Vagina (tissue), 2 donors: ENCODE measurements at places on chromosomes 1 and 21. TPM values are rescaled to one million over a fixed set of nuclear protein-coding genes. Genes with fewer than 3 reads are reported as not detected.

Gene OBSCN
- 35.8 TPM for total RNA-seq

Gene RHD
- total RNA-seq, result not detected

Gene NUP210L
- not detected for total RNA-seq

DNA sequence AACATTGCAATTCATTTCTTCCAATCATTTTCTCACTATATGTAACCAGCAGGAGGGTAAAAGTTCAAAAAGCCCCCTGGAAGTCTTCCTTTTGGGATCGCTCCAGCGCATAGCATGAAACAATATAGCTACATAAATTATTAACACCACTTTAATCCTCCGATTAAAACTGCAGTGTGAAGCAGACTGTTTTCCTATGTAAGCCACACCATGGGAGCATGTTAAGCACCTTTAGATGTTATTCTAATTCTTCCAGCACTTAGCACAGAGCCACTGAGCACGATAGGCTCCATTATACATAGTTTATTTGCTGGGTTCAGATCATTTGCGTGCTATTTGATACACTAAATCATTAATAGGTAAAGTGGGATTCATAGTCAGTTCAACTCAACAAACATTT lies 18.4 kb upstream of the GADD45A start:
- no peak for DNase-seq
- H3K4me3 ChIP-seq, result no peak overlapping the region
- H3K36me3 ChIP-seq, result no peaks in the 10 kb centered on the region
- H3K27ac ChIP-seq, result no peak overlapping the region

DNA sequence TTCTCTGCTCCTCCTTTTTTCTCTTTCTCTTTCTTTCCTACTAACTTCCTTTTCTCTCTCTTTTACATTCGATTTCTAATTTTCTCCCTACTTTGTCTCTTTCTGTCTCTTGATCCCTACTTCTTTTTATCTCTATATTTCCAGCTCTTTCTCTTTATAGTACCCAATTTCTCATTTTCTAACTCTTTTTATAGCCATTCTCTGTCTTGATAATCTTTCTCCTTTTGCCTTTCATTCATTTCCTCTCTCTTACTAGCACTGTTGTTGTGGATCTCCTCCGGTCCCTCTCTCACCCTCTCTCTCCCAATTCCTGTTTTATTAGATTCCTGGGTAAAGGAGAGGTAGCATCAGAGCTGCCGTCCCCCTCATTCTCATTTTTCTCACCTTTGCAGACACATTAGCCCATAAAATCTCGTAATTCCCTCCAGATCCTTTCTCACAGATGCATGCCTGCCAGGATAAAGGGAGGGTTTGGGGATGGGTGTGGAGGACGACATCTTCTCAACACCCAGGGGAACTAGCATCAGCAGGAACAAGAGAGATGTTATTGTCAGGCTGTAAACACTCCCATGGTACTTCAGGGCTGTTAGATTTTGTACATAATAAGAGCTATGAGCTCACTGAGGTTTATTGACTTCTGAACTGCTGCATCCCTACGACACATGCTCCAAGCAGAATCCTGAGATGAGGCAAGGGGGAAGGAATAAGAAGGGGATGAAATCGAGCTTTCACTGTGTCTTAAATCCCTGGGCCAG lies 159.0 kb upstream of the GALNT2 start:
- DNase-seq, result no peak
- H3K27me3 ChIP-seq, result no peaks in the 10 kb centered on the region
- H3K4me3 ChIP-seq, result no peak overlapping the region
- H3K27ac ChIP-seq, result no peak overlapping the region
- H3K36me3 ChIP-seq, result no peaks in the 10 kb centered on the region

- H3K36me3 ChIP-seq, result no peaks in the 10 kb centered on the region
- DNase-seq, result no peak
- H3K27me3 ChIP-seq, result no peaks in the 10 kb centered on the region
- no peak overlapping the region for H3K4me3 ChIP-seq
- H3K4me1 ChIP-seq, result peaks cover 32% of the 10 kb centered on the region
Measured at GRCh38 chr1:48493970-48494769, 22.2 kb upstream of the SPATA6 start.

- no peaks in the 10 kb centered on the region for H3K36me3 ChIP-seq
- no peak overlapping the region for H3K4me3 ChIP-seq
- no peaks in the 10 kb centered on the region for H3K27me3 ChIP-seq
- H3K4me1 ChIP-seq, result peaks cover 7% of the 10 kb centered on the region
Measured at GRCh38 chr1:10908266-10908665, 104.2 kb upstream of the TARDBP start.

GRCh38 chr1:233242827-233243483 lies 52.6 kb downstream of the PCNX2 start:
- H3K36me3 ChIP-seq, result no peaks in the 10 kb centered on the region
- peaks cover 30% of the 10 kb centered on the region for H3K4me1 ChIP-seq
- peak overlapping the region; percentile 0 for H3K27ac ChIP-seq

DNA sequence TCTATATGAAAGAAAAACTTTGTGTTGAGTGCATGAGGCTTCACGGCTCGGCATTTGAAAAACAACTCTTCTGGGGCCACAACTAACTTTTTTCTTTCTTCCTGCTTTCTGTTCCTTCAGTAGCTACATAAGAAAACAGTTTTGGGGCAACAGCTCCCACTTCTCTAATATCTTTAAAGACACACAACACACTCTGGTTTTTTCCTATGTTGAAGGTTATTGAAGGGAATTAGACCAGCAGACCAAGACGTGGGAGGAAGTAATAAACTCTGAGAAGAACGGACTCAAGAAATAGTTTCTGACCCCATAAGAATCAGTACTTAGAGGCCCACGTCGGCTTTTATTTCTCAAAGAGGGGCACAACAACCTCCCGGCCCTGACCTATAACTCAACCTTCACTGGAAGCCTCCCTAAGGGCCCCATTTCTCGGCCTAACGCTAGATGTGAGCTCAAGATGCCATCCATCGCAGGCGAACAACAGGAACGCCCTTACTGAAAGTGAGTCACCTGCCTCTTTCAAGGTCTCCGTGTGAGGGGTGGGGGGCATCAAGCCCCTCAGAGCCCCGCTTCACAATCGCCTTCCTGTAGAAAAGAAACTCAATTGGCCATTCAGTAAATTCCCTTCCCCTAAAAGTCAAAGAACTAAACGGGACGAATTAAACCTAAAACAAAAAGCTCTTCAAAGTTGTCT lies 844 bp downstream of the ZMYM6 start:
- H3K4me1 ChIP-seq, result peaks cover 24% of the 10 kb centered on the region
- DNase-seq, result no peak
- no peaks in the 10 kb centered on the region for H3K27me3 ChIP-seq
- H3K4me3 ChIP-seq, result peak overlapping the region; percentile 87
- no peaks in the 10 kb centered on the region for H3K36me3 ChIP-seq

DNA sequence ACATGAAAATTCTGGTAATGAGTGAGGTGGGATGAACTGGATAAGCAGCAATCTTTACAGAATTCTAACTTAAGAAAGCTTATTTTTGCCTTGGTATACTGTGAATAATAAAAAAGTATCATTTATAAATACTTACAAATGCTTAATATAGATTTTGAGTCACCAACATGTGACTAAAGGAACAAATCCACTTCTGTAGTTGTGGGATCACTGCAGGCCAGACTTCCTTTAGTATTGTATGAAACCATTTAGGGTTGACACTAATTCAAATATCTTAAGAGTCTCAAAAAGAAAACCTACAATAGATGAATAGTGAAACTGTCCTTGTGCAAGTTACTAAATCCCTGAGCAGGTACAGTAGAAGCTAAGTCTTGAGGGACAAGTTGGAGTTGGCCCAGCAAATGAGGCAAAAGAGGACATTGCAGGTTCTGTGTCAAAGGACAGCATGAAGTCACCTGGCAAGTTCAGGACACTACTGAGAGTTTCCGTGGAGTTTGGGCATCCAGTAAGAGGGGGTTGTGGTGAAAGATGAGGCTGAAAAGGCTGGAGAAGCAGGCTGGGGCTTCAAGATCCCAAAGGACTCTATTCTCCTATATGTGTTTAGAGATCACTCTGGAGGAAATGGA lies 5.9 kb upstream of the THEM4 start:
- H3K36me3 ChIP-seq, result no peaks in the 10 kb centered on the region
- H3K4me3 ChIP-seq, result no peak overlapping the region
- H3K4me1 ChIP-seq, result no peaks in the 10 kb centered on the region
- DNase-seq, result no peak
